Hematopoietic multipotent progenitor cell treated with erythropoietin and hydrocortisone succinate and interleukin-3 and kit ligand, for 8 days (in vitro differentiated cells): ENCODE measurements at places on chromosomes 5 and 9.

DNA sequence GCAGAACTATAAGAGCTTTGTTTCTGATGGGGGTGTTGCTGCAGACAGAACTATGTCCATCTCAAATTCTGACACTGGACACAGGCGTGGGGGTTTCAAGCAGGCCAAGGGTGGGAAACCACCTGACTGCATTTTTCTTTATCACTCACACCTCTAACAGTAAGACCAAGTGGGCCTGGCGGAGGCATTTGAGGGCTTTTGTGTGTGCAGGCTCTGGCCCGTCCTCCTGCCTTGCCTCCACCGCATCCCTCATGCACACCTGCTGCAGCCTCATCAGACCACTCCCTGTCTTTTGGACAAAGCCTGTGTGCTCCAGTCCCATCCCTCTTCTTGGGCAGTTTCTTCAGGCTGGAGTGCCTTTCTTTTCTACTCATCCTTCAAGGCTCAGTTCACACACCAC is 7.9 kb downstream of the OR13J1 start:
- DNase-seq, result no peak

GRCh38 chr5:175862131-175863012 is 9.0 kb upstream of the CPLX2 start:
- no peak for DNase-seq

GRCh38 chr9:135703726-135704125 is 1.7 kb downstream of the KCNT1 start:
- no peak for DNase-seq

DNA sequence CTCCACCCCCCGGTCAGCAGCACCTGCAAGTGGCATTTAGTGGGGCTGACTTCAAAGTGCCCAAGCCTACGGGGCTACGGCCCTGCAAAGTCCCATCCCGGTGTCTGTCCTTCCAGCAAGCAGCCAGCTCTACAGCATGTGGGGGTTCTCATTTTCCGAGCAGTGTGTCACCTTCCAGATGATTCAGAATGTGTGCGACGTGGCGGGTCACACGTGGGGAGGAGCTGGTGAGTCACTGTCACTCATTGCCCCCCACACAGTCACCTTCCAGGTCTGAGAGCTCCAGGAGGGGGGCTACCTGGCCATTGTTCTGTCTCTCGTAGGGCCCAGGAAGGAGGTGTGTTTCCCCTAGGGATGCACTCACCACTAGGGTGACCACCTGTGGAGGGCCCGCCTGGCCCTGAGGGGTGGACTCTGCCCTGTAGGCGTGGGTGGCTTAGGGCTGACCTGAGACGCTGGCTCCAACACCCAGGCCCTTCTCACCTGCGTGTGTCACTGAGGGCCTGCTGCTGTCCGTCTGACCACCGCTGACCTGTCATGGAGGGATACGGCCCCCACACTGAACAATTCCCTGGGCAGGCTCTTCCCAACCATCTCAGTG is 70.2 kb downstream of the SEMA4D start:
- no peak for DNase-seq

DNA sequence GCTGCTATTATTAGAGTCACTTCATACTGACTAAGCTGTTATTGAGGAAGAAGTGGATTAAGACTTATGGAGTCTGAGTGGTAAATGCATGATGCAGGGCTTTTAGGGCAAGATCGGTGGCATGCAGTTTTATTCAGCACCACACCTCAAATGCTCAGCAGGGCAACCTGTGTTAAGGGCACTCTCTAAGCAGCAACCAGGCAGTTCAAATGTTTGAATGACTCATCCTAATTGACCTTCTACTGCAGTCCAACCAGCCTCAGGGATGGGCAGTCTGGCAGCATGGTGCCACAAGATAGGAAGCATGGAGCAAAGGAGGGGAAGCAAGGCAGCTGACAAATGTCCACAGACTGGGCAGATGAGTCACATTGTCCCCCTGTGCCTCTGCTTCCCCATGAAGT is 80.2 kb upstream of the MIER3 start:
- DNase-seq, result peak; percentile 48
